Amygdala (tissue), 56 donors: ENCODE measurements at places on chromosomes 6 and 20.

- no peak for DNase-seq
Measured at GRCh38 chr20:3797592-3798372, 1.7 kb downstream of the CDC25B start.

DNA sequence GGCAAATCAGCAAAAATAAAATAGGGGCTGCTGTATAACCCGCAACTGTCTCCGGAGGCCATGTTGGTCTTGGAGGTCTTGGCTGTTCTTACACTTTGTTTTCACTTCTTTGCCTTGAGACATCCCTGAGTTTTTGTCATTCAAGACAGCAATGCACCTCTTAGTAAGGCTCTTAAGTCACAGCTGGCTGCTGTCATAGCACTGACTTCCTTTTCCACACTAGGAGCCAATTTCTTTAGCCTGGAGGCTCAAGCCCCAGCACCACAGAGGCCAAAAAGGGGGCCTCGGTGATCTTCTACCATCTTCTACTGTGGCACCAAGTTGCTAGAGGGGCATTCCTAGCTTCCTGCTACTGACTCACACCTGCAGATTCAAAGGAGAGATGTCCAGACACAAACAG lies 536.3 kb downstream of the CDH26 start:
- no peak for DNase-seq

DNA sequence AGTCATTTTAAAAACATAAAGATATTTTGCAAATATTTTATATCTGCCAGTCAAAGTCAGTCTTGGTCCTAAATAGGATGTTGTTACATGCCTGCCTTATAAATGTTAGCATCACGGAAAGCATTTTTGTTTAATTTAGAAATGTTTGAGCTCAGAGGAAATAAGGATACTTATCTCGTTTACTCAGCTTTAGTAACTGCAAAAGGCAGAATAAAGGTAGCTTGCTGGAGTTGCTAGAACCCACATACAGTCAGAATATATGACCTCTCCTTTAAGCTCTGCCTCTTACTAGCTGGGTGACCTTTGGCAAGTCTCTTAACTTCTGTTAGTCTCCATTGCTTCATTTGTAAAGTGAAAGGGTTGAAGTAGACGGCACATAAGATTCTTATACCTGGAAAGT lies 867.3 kb downstream of the KIF16B start:
- DNase-seq: no peak

GRCh38 chr6:136033416-136033815 lies 181.9 kb downstream of the PDE7B start:
- DNase-seq: no peak

GRCh38 chr20:40641202-40641601 lies 47.8 kb downstream of the MAFB start:
- no peak for DNase-seq

- no peak for DNase-seq
Measured at GRCh38 chr6:86192123-86192522, 549.4 kb upstream of the SYNCRIP start.

GRCh38 chr6:26431258-26432172 lies 8.8 kb upstream of the BTN3A3 start:
- DNase-seq: no peak

DNA sequence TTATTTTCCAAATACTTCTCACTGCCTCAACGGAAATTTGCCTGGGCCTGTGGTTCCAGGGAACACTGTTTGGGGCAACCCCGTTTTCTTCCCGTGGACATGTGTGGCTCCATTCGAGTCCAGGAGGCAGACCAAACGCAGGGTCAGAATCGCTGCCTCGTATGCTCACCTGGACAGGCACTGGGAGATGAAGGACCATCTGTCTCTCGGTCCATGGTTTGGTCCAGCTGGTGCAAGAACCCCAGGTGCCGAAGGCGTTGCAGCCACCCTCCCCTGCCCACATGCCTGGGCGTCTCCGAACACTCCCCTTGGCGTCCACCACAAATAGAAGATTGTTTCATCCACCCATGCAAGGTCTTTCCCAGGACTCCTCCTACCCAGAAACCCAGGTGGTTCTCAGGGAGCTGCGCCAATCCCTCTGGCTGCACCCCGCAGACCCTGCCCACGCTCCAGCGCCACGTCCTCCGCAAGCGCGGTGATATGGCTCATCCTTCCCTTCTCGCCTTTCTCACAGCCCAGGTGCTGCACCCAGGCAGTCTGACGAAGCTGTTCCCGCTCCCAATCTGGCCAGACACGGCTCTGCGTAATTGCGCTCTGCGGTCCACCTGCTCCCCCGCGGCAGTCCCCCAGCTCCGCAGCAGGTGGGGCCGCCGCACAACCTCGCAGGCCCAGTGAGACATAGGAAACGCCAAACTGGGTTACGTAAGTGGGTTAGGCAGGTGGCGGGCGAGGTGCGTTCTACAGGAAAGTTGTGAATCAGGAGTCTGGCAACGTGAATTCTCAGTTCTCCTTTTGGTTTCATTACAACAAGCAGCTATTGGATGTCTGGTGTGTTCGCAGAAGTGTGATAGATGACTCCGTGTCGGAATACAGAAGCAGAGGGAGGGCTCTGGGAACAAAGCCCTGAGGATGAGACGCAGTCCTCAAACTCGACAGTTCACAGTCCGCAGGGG lies 146.2 kb upstream of the ECI2 start:
- DNase-seq: no peak

DNA sequence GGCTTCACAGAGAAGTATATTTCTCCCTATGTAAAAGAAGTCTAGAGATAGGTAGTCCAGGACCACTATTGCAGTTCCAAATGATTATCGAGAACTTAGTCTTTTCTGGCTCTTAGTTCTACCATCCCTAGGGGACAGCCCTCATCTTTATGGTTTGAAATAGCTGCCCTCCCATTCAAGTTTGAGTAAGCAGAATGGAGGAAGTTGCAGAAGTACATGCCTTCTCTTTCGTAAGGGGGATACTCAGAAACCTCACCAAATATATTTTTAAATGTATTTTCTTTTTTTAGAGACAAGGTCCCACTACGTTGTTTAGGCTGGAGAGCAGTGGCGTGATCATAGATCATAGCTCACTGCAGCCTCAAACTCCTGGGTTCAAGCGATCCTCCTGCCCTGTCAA lies 236.8 kb upstream of the RREB1 start:
- no peak for DNase-seq

DNA sequence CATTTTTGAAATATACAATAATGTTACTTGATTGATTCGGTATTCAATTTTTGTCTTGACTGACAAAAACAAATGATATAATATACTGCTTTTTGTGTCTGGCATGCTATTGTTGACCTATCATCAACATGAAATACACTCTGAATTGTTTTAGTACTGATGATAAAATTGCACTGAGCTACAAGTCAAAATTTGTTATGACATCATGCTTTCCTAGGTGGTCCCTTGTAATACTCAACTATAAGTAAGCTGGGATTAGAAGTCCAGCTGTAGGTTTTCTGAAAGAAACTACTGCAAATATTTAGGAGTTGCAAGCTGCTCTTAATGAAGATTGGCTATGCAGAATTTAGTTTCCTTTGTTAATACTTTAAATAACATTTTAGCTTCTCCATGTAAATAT lies 7.9 kb upstream of the VNN2 start:
- no peak for DNase-seq

DNA sequence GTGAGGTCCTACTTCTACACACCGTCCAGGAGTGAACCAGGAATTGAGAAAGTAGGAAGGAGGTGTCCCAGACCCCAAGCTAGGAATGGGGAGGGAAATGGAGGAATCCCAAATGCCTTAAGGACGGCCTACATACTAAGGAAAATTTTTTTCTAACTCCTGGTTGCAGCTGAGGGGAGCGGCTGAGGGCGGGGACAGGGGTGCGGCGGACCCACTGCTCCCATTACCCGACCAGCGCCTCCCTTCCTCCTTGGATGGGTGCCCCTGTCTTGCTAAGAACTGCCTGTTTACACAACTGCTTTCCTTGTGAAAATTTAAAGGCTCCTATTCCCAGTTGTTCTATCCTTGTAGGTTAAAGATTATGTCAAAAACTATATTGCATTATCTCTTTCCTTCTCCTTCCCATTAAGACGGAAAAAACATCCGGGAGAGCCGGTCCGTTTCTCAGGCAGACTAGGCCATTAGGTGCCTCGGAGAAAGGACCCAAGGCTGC lies 699 bp upstream of the HSPA1B start:
- peak; percentile 71 for DNase-seq

DNA sequence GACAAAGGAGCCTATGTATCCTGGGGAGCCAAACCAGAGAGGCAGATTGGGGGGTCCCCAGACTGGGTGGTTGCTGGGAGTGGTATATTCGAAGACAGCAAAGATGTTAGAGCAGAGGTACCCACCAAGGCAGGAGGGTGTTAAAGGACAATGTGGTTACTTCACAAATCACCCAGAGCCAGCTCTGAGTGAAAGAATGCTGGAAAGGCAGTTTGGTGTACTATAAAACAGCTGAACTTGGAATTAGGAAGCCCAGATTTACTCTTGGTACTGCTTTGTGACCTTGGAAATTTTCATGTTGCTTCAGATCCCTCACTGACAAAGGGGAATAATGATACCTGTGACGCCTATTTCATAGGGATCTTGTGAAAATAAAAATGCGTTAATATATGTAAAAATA lies 121.6 kb downstream of the CD164 start:
- no peak for DNase-seq

- DNase-seq: no peak
Measured at GRCh38 chr6:3046295-3046694, 22.0 kb upstream of the RIPK1 start.

- DNase-seq: no peak
Measured at GRCh38 chr6:16162003-16162402, 33.1 kb downstream of the MYLIP start.

DNA sequence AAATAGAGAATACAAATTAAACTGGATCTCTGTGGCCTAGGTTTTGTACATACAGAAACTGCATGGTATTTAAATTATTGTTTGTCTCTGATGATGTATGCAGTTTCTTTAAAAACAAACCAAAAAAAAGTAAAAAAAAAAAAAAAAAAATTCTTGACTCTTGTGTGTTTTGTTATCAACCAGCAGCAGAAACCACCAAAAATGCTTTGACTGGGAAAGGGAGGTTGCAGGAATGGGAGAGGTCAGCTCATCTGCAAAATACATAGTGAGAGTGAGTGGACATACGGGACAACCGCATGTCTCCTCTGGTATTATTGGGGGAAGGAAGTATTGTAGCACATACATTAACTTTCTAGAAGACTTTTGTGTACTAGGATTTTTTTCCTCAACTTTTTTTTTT lies 38.0 kb downstream of the TBC1D7 start:
- no peak for DNase-seq

- no peak for DNase-seq
Measured at GRCh38 chr20:63553933-63554290, at the start of gene FNDC11. Gene FNDC11 (plus strand): TSS chr20:63554159. CDS start chr20:63555664, 1,505 bp downstream.

GRCh38 chr6:64691064-64691463 lies 1016.0 kb downstream of the EYS start:
- DNase-seq: no peak

GRCh38 chr6:89792881-89793280 lies 26.7 kb downstream of the MDN1 start:
- no peak for DNase-seq

DNA sequence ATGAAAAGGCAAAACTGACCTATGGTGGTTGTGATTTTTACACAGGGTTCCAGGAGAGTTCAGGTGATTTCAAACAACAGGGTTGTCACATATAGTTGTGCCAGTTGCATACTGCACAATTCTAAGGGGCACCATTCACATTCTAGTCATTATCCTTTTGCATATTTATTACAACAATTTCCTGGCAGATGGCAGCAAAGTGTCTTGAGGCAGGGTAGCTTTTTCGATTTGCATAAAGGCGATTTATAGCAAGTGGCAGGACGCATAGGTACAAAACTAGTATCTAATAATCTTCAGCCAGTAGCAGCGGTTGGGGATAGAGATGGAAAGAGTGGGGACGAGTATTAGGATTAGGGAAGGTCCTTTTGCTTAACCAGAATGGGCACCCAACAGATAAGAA lies 46.5 kb upstream of the TRAF3IP2 start:
- DNase-seq: no peak

GRCh38 chr20:62896526-62896925 lies 29.8 kb downstream of the DIDO1 start:
- no peak for DNase-seq

DNA sequence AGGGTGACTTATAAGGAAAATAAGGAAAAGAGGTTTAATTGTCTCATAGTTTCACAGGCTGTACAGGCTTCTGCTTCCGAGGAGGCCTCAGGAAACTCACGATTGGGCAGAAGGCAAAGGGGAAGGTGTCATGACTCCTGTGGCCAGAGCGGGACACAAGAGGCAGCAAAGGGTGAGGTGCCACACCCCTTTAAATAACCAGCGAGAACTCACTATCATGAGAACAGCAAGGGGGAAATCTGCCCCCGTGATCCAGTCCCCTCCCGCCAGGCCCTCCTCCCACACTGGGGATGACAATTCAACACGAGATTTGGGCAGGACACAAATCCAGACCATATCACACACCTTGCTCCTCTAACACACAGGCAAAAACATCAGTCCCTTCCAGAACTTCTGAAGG lies 254.0 kb downstream of the DLL1 start:
- no peak for DNase-seq

DNA sequence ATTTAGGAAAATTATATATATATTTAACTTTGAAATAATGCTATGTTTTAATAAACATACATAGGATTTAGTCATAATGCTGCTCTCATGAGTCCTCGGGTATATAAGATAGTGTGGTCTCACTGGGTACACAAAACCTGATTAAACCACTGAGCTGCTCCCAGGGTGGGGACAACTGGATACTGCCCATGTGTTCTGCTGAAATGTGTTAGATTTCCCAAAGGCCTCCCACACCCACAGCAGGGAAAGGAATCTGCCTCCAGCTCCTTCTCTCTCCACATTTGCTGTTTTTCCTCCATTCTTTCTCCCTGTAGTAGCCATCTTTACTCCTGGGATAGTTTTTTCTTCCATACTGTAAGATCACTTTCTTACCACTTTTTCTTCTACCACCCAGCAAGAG lies 69.2 kb upstream of the TRAF3IP2 start:
- no peak for DNase-seq

- DNase-seq: no peak
Measured at GRCh38 chr20:29325304-29325640, 1932.2 kb upstream of the DEFB115 start.

- DNase-seq: no peak
Measured at GRCh38 chr6:144265061-144265357, 20.1 kb upstream of the UTRN start.

GRCh38 chr6:127367023-127367375 lies 23.6 kb upstream of the ECHDC1 start:
- DNase-seq: no peak

- no peak for DNase-seq
Measured at GRCh38 chr20:32316667-32317066, 39.2 kb downstream of the KIF3B start.
